Stimulated activated CD4-positive, alpha-beta T cell treated with anti-CD3 and anti-CD28 coated beads, Interleukin-1b, Interleukin-23, amount 100 ng/mL, for 4 hours (primary cell): ENCODE measurements at places on chromosomes 1 and 21.

DNA sequence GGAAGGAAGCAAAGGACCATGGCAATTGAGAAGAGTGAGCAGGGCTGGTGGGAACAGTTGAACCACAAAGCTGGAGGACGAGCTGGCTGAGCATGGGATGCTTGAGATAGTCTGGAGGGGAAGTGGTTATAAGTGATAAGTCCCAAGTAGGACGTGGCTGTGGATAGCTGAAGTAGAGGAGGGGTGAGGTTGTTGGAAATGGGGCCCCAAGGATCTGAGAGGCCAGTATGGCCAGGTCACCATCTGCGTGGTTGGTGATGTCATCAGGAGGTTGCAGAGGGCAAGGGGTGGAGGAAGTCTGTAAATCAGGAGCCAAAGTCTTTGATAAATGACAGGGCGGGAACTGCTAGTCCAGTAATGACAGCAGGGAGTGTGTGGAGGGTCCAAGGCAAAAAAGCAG lies 11.0 kb upstream of the REN start:
- no peak for DNase-seq

- DNase-seq = no peak
Measured at GRCh38 chr1:183697814-183698590, 44.9 kb upstream of the APOBEC4 start.

- DNase-seq = no peak
Measured at GRCh38 chr1:230071316-230071715, 4.3 kb downstream of the GALNT2 start.

DNA sequence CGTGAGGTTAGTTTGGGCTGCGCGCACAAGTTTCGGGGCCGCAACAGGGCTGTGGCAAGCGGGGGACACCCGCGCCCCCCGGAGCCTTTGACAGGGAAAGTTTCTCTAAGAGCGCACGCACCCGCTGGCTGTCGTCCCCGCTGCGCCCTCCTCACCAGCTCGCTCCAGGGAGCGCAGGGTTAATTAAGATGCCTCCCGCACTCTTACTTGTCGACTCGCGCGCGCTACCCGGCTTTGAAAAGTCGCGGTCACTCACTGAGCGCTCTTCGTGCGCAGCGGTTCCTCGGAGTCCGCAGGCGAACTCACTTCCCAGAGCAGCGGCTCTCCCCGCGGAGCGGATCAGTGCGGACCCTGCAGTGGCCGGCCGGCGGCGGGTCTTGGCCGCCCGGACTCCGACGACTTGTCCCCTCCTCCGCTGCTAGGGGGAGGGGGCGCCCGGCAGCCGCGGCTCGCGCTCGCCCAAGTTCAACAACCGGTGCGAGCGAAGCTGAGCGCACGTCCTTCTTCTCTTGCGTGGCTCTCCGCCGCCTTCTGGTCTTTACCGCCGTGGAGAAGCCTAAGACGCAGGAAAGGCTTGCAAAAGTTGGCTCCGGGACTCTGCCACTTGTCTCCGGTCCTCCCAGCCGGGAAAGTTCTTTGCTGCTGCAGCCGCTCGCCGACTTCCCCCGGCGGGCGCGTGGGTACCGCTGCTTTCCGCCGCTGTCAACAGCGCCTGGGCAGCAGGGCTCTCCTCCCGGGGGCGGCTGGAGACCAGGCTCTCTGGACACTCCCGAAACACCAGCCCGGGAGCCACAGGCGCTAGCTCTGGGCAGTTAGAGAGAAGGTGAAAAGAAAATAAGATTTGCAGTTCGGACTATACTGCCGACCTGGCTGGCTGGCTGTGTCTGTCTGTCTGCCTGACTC lies 506 bp downstream of the JUN start:
- DNase-seq = peak; percentile 34

GRCh38 chr1:6519935-6520671 lies 28.6 kb upstream of the PLEKHG5 start:
- no peak for DNase-seq

DNA sequence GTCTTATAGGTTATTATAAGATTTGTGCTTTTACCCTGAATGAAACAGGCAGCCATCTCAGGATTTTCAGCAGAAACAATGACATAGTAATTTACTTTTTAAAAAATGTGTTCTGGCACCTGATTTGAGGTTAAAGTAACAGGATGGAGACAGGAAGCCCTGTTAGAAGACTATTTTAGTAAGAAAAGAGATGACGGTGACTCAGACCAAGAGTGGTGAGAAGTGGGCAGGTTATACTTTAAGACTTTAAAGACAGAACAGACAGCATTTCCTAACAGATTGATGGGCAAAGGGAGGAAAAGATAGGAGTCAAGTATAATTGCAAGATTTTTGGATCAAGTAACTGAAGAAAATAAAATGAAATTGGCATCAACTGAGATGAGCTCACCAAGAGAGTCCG lies 436.8 kb upstream of the NR5A2 start:
- no peak for DNase-seq

- no peak for DNase-seq
Measured at GRCh38 chr1:8419172-8419571, 101.3 kb downstream of the SLC45A1 start.

DNA sequence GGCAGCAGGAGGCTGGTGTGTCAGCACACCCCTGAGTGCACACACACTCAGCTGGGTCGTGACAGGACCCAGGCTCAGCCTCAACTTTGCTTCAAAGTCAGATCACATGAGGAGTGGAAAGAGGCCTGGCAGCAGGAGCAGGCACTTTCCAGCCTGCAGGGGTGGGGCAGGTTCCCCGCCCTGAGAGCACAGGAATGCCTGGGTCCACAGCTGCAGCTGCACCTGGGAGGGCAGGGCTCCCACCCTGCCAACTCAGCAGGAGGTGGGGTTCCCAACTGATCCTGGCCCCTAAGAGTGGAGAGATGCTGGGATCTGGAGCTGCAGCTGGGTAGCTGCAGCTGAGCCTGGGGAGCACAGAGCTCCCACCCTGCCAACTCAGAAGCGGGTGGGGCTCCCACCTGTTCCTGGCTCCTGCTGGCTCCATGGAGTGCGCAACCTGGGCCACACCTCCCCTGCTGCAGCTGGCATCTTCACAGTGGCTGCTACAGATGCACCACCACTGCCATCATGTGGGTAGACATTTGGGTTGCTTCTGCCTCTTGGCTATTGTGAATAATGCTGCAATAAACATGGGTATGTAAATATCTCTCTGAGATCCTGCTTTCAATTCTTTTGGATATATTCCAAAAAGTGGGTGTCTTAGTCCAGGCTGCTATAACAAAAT lies 415.4 kb downstream of the TTLL7 start:
- no peak for DNase-seq

DNA sequence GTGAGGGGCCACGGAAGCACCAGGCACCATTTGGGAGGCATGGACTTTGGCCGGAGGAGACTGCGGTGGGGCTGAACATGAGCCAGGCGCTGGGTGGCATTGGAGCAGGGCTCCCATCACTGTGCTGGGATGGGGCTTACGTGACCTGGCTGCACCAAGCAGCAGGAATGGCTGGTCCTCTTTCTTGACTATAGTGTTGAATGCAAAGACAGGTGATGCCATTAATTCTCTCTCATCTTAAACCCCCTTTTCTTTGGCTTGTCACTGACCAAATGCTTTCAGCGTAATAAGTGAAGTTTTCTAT lies 447.9 kb downstream of the CAMTA1 start:
- DNase-seq = no peak

DNA sequence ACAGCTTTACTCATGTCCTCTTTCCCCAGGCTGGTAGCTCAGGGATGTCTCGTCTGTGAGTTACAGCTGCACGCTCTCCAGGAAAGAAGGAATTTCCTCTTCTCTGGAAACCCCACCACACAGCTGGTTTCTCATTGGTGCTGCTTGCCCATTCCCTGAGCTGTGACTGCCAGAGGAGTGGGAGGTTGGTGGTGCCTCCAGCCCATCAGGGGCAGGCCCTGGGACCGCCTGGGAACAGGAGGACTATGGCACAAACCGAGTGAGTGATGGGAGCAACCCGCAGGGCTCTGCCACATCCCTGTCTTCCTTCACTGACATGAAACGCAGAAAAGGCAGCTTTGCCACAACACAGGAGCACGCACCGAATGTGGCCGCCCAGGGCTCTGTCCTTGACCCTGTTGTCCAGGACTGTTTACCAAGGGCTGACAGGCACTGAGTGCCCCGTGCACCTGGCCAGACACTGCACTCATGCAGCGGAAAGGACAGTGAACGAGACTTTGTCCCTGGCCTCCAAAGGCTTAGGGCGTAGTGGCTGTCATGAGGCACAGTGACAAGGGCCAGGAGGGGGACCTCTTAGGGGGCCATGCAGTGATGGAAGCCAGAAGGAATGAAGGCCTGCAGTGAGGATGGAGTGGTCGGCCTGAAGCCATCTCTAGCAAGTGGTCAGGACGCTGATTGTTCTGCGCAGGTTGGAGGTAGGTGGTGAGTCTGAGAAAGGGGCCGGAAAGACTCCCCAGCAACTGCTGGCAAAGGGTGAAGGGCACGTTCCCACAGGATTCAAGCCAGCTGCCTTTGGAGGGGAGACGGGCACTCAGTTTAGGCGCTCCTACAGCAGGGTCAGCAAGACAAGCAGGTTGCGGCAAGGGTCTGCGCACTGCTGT lies 1.7 kb upstream of the CCNL2 start:
- DNase-seq = no peak

- no peak for DNase-seq
Measured at GRCh38 chr1:203794764-203795440, 521 bp upstream of the ZBED6 start.

DNA sequence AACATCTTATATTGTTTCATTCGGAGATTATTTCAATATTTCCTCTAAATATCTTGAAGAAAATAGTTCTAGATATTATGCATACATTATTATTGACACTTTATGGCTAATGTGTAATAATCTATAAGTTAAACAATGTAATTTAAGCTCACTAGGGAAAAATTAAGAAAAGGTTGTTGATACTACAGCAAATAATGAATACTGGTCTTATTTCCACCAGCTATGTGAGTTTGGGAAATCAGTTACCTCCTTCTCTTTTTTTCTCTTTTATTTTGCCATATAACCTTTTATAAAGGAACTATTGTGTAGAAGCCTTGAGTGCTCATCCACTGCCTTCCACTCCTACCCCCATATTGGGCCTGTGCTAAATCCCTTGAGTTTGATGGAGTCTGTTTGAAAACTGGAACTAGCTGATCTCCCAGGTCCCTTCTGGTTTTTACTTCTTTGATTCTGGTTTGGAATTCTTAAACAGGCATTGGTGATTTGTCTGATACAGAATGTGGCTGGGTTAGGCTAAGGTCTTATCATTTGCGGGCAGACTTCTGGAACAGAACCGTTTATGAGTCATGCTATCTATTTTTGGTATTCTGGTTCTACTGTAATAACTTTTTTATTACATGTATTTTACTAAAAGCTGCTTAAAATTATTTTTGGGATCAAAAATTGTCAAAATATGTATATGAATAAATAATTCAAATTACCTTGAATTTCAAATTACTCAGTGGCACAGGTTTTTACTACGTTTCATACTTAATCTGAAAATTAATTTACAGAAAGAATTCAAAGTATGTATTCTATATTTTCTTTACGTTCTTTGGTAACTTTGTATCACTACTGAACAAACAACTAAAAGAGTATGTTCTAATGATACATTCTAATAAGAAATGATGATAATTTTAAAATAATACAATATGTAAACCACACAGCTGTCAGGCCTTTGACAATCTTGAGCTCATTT lies 5.0 kb upstream of the CDC14A start:
- no peak for DNase-seq

GRCh38 chr1:67685558-67686266 lies 711 bp downstream of the GADD45A start:
- peak; percentile 55 for DNase-seq
